ENCODE measurements at places on chromosomes 1 and 21.

GRCh38 chr1:226082959-226083301, 20.4 kb downstream of the H3-3A start:
- no peak for DNase-seq

DNA sequence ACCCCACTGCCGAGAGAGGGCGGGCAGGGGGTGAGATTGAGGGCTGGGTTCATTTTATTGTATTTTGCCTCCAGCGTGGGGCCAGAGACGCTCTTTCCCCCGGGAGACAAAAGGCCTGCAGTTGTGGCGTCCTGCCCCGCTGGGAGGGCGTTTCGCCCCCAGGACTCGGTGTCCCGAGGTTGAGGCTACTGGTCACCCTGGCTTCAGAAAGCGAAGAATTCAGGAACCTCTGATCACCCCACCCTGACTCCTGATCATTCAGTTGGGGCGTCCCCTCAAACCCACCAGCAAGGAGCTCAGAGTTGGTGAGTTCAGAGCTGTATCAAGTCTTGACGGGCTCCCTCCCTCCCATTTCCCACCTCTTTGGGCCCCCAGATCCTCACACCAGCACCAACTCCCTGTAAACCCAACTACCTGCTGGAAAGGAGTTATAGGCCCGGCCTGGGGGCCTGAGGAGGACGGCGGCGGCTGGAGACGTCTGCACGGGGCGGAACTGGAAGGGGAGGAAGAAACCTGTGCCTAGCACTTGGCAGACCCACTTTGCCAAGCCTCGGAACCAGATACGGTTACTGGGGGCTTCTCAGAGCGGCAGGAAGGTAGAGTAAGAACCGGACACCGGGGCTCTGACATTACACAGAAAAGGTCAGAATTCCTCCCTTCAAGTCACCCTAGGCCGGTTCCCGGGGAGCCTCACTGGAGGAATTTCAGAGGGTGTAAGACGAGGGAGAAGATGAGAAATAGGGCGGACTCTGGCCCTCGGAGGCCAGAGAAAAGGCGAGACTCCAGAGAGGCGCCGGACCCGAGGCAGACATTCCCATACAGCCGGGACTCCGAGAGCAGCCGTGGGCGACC, 761 bp upstream of the PAX7 start:
- DNase-seq = no peak

- no peak for DNase-seq
Observed at GRCh38 chr1:100394285-100394684, 42.0 kb downstream of the CDC14A start.

DNA sequence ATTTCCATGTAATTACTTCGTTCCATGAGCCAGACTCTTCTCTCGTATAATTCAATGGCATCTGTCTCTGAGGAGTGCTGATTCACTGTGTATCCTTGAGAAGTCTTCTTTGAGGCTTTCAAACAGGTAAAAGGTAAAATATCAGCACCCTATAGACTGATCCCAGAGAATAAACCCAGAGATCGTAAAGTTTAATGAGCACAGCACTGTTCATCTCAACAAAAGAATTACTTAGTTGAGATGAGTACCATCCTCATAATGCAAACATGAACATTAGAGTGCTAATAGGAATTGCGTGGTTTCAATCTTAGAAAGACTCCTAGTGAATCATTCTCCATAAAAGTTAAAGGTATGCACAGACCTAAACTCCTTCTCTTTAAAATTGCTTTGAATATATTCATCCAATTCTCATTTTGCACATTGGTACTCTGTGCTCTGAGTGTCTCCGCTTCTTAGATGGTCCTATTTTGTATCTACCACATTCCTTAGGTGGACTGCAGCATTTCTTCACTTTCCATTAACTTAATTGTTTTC, 97.2 kb downstream of the TBX15 start:
- no peak for DNase-seq

GRCh38 chr1:204139088-204139487, 12.8 kb downstream of the ETNK2 start:
- no peak for DNase-seq

- no peak for DNase-seq
Observed at GRCh38 chr1:227378181-227378580, 59.9 kb upstream of the CDC42BPA start.

DNA sequence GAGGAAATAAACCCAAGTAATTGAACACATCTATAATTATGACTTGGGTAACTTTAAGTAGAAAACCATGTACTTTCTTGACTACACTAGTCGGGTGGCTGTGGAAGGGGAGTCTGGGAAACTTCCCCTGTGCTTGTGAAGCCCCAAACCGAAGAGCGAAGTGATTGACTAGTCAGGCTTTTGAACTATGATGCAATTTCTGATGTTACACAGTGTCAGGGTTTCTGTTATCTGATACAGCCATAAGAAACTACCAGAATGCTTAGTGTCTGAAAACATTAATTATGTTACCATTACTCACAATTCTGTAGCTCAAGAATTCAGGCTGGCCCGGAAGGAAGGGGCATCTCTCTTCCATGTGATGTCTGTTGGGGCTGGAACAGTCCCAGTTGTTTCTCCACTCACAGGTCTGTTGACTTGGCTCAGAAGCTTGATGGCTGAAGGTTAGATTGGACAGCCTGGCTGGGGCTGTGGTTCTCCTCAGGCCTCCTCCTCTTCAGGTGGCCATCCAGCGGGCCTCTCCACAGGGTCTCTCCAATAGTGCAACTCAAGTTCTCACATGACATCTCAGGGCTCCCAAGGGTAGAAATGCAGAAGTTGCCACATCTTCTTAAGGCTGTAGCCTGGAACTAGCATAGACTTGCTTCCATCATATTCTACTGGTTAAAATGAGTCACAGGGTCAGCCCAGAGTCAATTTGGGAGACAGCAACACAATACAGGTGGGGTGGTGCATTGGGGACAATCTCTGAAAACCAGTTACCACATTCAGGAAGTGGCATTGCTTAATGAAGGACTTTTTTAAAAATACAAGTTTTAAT, 8.3 kb upstream of the C8B start:
- DNase-seq = no peak

DNA sequence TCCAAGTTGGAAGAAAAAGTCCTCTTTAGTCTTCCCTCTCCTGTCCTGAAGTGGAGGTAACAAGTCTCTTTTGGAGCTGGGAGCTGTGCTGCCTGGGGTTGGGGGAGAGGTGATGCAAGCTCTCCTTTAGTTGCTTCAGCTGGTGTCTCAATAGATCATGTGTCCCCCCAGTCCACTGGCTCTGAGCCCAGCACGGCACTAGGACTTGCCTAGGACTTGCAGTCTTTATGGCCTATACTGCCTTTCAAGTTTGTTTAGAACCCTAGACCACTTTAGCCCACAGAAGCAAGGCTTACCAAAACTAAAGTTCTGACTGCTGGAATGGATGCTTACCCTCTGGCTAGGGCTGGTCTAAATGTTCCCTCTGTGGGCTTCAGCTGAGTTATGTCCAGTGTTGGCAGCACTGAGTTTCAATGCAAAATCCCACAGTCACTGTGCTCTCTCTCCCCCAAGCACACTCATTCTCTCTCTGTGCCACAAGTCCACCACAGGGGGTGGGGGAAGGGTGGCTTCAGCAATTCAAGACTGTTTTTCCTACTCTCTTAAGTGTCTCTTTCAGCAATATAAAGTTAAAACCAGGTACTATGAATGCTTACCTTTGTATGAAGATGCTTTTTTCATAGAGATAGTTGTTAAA, 185.0 kb downstream of the DNAH14 start:
- DNase-seq = no peak

- DNase-seq = no peak
Observed at GRCh38 chr1:246181241-246181640, 325.8 kb downstream of the SMYD3 start.

- DNase-seq = no peak
Observed at GRCh38 chr1:228923973-228924686, 188.9 kb downstream of the RHOU start.

DNA sequence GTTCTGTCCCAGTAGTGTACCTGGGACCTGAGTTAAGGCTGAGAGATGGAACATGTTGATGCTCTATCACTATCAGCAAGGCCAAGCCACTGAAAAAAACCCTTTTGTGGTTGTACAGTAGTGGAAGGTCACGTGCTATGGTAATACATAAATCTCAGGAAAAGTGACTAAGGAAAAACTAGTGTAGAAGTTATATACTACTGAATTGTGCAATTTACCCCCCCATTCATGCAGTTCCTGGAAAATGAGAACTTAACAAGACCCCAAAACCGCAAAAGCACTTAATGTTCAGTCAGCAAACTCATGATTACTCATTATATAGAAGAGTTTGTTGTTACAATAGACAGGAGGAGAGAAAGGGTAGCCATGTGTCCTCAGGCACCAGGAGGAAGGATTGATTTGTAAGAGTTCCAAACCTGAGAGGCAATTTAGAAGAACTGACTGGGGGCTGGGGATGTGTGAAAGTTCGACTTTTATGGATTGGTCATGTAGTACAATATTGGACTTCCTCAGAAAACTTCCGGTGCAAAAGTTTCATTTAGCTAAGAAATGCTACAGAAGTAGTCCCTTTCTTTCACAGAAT, 91.6 kb downstream of the RGL1 start:
- DNase-seq = no peak
